ENCODE measurements at places on chromosomes 7 and 10. TPM values are rescaled to one million over a fixed set of nuclear protein-coding genes. Genes with fewer than 3 reads are reported as not detected.

The TMEM236 gene
- total RNA-seq: 5.9 TPM

The YKT6 gene
- 58.7 TPM for total RNA-seq

The TRIM50 gene
- total RNA-seq: not detected

The TRIM74 gene
- total RNA-seq: 1.1 TPM

The AKR1C8 gene
- total RNA-seq: 0.83 TPM

The WDR86 gene
- 4.4 TPM for total RNA-seq

The LIPF gene
- not detected for total RNA-seq

The STRIP2 gene
- total RNA-seq: 1.3 TPM
